ENCODE measurements at places on chromosomes 4 and X.

- no peak for DNase-seq
Measured at GRCh38 chr4:38949411-38950051, 81.9 kb downstream of the FAM114A1 start.

DNA sequence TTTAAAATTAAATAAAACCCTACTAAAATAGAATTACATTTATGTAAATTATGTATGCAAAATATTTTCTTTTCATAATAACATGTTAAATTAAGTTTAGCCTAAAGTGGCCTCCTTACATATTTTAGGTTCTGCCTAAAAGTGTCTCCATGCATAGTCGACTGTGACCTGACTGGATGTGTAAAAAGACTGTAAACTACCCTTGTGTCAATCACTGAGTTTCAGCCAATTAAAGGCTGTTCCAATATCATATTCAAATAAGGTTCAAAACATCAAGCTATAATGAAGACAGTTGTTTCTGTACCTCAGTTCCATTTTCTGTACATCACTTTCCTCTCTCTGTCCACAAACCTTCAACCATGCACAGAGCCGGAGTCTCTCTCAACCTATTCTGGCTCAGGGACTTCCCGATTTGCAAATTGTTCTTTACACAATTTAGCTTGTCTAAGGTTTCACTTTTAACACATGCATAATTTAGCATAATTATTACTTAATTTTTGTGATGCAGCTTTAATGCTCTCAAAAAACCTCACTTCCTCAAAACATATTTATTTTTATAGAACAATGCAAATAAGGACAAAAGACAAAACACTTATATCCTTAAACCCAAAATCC is 60.1 kb downstream of the SH3RF1 start:
- DNase-seq: no peak

DNA sequence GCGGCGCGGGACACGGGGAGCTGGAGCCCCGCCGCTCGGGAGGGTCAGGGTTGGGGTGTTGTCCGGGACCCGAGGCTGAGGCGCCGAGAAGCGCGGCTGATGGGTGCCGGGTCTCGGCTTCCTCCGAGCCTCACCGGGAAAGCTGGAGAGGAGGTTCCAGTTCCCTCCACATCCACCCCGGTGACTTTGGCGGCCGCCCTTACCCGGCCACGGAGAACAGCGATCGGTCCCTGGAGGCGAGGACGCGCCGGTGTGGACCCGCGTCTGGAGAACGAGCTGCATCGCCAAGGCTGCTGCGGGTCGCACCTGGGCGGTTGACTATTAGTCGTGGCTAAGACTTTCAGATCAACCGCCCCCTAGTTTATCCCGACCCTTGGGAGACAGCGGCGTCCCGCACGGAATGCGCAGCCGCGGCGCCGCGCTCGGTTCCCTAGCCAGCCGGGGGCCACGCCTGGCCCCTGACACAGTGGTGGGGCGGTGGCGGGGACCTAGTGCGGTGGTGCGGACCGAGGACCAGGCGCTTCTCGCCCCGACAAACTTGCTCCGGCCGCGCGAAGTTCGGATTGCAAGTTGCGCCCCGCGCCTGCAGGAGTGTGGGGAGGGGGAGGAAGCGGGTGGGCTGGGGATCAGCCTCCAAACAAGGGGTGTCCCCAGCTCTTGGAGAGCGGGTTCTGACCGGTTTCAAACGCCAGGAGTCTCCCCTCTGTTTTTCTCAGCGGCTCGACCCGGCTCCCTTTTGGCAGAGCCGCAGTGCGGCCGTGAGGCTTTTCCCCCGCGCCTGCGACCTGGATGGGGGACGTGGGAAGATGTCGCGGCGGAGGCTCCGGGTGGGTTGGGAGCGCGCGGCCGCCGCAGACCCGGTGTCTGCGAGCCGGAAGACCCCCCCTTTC is 568 bp downstream of the FHDC1 start:
- peak; percentile 15 for DNase-seq

- DNase-seq: no peak
Measured at GRCh38 chrX:65720381-65720964, 53.0 kb downstream of the MSN start.

DNA sequence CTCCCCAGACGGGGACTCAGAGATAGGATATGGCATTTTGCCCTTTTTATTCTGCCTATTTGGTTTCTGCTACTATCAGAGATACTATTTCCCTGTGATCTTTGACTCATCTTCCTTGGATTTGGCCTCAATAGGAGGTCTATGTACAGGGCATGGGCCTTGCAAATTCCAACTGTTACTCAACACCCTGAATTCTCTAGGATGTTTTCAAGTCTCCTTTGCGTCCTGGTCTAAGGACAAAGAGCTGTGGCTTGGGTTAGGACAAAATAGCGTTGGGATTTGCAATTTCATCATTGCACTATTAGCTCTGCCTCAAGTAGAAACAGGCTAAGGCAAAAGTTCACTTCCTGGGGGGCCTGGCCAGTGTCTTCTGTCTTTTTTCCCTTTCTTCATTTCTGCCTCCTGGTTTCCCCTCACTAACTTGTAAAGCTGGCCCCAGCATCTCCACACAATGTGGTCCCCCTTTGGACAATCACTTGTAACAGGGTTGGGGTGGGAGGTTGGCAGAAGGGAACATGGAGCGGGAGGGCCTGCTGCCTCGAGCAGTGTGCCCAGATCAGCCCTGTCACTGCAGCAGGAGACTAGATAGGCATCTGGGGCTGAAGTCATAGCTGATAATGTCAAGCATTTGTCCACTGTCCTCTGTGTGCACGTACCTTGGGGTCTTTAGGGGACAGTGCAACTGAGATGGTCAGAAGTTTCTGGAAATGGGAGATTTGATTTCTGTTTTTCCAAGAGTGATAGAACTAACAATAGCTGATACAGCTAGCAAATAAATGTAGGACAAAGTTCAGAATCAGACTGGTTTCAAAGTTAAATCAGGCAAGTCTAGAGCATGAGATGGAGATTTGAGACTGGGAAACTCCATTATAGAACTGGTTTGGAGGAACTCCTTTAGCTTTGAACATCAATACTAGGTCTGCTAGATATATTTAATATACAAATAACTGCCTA is 25.8 kb upstream of the STBD1 start:
- DNase-seq: no peak

- no peak for DNase-seq
Measured at GRCh38 chrX:110180928-110181310, 137.0 kb downstream of the AMMECR1 start.

DNA sequence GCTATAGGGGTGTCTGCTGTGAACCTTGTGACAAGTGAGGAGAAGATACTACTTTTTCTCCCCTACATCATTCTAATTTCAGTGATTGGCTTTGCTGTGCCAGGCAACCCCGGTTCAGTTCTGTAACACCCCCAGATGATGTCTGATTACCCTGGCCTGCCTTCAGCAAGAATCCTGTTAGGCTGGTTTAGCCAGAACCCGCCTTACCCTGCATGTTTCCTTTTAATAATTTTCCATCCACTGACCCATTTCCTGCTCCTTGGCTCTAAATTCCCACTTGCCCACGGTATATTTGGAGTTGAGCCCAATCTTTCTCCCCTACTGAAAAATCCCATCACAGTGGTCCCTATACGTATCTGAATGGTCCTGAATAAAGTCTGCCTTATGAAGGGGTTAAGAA is 46.5 kb upstream of the HPSE start:
- no peak for DNase-seq

- no peak for DNase-seq
Measured at GRCh38 chrX:72307646-72308051, 1.9 kb upstream of the CITED1 start.

DNA sequence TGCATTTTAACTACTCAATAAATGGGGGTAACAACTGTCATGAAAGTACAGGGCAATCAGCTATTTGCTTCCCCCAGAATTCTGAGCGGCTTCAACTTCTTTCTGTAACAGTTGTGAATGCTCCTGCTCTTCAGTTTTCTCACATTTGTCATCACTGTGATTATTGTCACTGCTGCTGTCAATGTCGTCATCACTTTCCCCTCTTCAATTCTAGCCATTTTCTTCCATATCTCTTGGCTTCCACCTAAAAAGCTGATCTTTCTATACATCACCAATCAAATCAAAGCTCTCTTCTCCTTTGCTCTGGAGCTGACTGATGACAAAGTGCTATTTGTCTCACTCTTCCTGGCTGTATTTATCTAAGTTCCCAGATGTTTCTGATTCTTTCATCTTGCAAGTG is 125.6 kb downstream of the COMMD8 start:
- DNase-seq: no peak

DNA sequence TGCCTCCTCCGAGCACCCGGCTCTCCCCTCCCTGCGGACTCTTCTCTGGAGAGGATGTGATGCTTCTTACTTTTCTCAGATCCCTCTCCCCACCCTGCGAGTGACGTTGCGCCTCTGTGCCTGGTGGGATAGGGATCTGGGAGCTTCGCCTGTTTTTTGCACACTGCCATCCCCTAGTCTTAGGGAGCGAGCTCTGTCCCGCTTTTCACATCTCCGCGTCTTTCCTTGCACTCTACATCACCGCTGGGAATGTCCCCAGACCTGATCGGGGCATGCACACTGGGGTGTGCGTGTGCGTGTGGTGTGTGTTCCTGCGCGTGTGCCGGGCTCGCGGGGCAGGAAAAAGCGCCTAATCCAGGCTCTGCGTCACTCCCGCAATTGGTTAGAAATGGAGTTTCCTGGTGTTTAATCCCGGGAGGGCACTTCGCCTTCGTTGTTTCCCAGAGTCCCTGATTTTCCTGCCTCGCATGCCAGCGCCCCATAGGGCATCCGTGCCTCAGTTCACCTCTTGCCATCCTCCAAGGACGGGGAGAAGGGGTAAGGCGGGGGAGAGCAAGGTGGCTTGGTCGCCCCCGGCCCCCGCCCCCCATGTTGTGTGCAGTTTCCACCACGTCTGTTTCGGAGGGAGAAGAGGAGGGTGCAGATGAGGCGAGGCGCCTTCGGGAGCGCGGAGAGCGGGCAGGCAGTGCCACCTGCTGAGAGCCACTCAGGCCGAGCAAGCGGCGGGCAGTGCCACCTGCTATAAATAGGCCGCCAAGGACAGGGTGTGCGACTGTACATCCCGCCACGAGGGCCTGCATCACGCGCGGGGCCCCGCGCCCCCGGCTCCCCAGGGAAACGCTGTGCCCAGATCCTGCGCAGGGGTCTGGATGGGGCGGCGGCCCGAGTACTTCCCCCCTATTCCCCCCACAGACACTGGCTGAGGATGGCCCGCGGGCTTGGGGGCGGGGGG is 759 bp upstream of the TBC1D1 start:
- DNase-seq: peak; percentile 35

DNA sequence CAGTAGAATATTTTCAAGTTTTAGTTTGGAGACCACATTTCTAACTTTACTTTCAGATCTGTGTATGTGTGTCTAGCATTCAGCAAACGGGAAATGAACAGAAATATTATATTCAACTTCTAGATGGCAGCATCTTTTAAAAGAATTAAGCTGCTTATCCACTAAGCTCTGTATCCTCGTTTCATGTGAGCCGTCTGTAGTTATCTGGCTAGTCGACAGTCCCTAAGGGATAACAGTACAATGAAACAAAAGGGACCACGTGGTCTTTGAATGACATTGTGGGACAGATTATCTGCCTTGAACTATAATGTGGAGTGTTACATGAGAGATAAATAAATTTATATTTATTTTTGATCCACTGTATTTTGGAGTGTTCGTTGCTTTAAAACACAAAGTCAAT is 35.8 kb upstream of the PRSS12 start:
- DNase-seq: no peak

- DNase-seq: no peak
Measured at GRCh38 chrX:128458888-128459287, 406.7 kb upstream of the ACTRT1 start.

DNA sequence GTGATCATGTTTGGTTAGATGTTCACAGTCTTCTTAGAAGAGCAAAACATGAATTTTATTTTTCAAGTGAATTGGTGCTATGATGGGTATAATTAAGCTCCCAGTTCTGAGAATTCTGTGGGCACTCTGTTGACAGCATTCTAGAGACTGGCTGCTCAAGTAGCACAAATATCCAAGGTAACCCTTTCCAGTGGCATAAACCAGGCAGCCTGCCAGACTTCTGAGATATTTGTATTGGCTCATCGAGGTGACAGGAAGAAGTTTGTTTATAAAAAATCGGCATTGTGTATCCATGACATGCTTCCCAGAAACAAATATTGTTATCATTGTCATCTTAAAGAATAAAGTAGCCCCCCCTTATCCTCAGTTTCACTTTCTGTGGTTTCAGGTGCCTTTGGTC is 28.3 kb downstream of the LANCL3 start:
- no peak for DNase-seq

DNA sequence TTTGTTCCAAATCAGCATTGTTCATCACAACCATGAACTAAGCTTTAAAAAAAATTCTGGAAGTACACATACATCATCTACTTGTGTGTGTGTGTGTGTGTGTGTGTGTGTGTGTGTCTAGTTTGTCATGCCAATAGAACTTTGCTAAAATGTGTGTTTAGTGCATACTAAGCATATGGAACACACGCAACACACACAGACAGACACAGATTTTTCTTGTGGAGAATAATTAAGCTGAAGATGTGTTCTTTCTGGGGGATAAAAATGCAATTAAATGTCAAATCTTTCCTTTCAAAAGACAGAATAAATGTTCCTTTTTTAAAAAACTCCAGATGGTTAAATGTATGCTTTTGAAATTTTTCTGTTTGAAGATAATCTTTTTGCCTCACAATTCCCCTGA is 530.4 kb upstream of the INTU start:
- no peak for DNase-seq

GRCh38 chr4:178205826-178206225 is 763.6 kb upstream of the AGA start:
- DNase-seq: no peak

DNA sequence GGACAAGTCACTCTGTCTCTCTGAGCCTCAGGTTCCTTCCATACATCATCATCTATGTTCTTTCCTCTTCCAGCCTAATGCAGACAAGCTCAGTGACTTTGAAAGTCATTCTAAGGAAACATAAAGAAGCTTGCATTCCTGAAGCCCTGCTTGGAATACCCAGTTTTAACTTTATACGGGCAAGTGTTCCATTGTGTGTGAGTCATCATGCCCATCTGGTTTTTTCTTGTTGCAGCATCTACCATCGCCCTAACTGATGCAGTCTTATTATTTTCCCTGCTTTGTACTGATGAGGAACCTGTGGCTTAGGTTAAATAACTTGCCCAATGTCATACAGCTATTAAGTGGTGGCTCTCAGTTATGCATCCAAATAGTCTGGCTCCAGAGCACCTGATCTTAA is 177.9 kb upstream of the RAI2 start:
- no peak for DNase-seq

DNA sequence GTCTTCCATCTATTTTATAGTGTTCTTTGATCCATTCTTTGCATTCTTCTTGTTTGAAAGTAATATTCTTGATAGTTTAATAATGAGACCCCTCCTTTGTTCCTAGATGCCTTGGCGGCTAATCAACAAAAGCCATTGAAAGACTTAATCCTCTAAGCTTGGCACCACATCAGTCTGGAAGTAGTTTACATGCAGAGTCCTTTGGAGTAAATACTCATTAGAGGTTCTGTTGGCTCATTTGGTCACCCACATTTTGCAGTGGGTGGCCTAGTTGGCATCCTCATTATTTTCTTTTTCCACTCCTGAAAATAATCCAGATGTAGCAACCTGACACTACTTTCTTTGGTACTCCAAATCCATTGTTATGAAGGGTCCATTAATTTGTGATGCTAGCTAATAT is 64.5 kb downstream of the DKK2 start:
- no peak for DNase-seq
